CD4-positive, alpha-beta T cell (primary cell): ENCODE measurements at places on chromosomes 12 and 14. TPM values are rescaled to one million over a fixed set of nuclear protein-coding genes. Genes with fewer than 3 reads are reported as not detected.

The CNTN1 gene
- not detected for total RNA-seq

The FAIM2 gene
- total RNA-seq = not detected

The NXPH4 gene
- not detected for total RNA-seq

The CCDC177 gene
- total RNA-seq = not detected

DNA sequence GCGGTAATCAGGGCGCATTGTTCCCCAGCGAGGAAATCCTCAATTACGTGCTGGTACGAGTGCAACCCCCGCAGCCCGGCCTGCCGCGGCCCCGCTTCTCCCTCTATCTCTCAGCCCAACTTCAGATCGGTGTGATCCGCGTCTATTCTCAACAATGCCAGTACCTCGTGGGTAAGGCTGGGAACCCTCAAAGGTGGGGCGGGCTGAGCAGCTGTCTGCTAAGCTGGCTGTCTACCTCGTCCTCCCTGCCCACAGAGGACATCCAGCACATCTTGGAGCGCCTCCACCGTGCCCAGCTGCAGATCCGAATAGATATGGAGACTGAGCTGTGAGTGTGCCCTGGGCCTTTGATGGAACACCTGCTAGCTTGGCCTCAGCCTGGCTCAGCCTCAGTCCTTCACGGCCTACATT is 996 bp downstream of the REC8 start:
- DNase-seq = no peak

GRCh38 chr12:116943419-116944372 is 32.9 kb downstream of the FBXW8 start:
- DNase-seq = no peak

DNA sequence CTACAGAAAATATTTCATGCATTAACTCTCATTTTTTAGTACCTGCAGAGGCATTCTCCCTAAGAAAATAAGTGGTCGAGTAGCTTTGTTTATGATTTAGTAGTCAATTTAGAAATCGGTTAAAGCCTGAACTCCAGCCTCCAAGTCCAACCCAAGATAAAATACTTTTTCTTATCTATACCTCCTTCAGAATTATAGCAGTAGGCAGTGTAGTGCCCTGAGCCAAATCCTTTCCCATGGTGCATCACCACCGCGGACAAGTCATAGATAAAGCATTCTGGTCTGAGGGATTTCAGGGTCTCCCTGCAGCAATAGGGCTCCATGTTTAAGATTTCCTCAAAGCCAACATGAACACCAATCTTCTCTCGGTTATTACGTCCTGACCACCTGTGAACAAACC is 30.5 kb downstream of the USP44 start:
- no peak for DNase-seq

- peak; percentile 20 for DNase-seq
Measured at GRCh38 chr14:59189091-59189785, 771 bp downstream of the DAAM1 start.

GRCh38 chr14:89701211-89702043 is 253.1 kb downstream of the EFCAB11 start:
- DNase-seq = peak; percentile 74

DNA sequence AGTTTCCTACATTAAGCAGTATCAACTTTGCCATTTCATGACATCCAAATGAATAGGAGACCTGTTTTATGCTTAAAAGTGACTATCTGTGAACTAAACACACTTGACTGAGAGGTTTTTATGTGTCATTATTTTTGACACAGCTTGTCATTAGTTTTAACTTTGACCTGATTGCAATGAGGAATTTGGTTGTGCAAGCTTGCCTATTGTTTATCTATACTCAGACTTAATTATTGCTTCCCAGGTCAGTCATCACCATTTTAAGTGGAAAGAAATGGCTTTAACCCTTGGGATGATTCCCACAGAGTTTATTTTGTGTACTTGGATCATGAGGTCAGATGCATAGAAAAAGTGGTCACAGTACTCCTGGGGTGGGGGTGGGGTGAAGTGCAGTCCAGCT is 171.0 kb upstream of the PRICKLE1 start:
- DNase-seq = no peak
